Stimulated activated CD4-positive, alpha-beta T cell treated with anti-CD3 and anti-CD28 coated beads, Interleukin-15, amount 100 ng/mL, for 24 hours (primary cell): ENCODE measurements at places on chromosomes 1 and 21.

DNA sequence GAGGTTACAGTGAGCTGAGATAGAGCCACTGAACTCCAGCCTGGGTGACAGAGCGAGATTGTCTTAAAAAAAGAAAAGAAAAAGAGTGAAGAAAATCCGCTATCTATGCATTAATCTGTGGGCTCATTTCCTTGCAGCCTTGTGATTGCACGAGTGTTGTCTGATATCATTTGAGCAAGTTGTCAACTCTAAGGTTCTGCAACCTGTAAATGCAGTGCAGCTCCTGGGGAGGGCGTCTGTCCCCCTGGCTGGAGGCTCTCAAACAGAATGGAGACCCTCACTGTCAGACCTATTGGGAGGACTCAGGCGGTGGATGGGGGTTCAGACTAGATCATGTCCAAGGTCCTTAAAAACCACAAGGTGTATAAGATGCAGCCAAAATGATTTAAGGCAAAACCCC, 6.2 kb downstream of the CORT start:
- no peak for DNase-seq

DNA sequence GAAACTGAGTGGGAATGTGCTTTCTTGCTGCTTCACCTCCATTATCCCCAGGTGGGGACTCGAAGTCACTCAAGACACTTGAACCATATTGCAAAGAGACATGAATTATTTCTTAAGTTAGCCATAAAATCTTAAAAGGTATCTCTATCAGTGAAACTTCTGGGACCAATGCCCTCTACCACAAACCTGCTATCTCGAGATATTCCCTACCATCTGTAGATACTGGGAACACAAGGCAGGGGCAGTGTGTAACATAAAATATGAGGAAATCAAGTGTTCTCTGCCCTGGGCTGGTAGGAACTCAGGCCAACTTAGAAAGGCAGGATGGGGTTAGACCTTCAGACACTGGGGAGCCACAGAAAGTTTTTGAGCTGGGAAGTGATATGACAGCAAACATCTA, 1.3 kb upstream of the CD58 start:
- no peak for DNase-seq

DNA sequence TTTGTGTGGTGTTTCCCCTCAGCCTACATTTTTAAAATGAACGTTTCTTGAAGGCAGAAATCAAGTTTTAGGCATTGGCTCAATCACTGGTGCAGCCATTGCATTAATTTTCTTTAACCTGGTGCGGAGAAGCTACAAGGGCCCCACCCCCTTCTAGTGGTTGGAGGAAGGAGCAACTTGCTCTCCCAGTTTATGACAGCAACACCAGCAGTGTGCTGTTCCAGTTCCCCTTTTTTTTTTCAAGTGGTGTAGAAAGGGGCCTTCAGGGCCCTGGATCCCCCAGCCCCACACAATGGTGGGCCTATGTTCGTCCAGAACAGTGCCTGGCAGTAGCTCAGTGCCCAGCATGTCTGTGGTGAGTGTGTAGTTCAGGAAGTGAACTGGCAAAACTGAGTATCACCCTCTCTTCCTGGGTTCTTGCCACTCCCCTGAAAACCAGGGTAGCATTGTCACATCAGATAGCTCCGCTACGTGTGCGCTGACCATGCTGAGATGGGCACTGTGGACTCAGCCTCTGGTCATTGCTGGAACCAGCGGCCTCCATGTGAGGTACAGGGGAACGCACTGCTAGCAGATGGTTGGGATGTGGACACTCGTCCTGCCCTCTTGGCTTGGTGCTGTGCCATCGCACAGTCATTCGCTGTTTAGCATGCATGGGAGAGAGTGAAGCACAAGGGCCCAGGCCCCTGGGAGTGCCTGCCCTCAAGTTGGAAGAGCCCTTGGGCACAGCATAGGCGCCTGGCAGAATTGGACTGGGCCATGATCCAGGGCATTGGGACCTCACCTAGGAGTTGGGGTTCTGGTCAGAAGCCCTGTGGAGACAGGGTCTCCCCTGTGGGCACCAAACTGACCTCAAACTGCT, 7.2 kb downstream of the ARF1 start:
- no peak for DNase-seq

- peak; percentile 27 for DNase-seq
Observed at GRCh38 chr21:41168391-41169257, 664 bp downstream of the BACE2 start.

DNA sequence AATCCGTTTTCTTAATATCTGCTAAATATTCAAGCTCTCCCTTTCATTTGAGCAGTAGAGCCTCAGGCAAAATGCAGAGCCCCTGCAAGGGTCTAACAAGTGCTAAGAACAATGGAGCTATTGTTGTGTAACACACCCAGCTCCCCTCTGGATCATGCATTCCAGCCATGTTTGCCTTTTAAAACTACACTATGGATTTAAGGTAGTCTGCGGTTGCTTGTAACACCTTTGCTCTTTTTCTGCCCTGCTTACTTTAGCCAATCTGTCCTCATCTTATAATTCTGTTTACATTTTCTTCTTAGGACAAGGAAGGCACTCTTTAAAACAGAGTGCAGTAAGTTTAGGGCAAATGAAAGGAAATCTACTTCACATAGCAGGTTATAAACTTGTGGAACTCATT, 60.0 kb upstream of the C1orf105 start:
- no peak for DNase-seq

- DNase-seq, result no peak
Observed at GRCh38 chr1:165885305-165885694, 57.9 kb downstream of the UCK2 start.

DNA sequence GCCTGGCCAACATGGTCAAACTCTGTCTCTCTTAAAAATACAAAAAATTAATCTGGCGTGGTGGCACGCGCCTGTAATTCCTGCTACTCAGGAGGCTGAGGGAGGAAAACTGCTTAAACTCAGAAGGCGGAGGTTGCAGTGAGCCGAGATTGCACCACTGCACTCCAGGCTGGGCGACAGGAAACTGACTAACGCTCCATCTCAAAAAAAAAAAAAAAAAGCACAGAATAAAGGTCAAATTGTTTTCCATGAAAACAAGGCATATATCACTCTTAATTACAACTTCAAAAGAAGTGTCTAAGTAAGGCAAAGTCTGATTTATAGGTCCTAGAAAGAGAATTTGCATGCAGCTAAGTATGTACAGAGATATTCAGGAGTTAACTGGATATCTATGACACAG, 25.6 kb downstream of the EYA3 start:
- DNase-seq, result peak; percentile 44

- no peak for DNase-seq
Observed at GRCh38 chr21:36759348-36760083, 60.6 kb downstream of the SIM2 start.

GRCh38 chr1:161885003-161885402, 118.9 kb downstream of the ATF6 start:
- DNase-seq, result no peak

DNA sequence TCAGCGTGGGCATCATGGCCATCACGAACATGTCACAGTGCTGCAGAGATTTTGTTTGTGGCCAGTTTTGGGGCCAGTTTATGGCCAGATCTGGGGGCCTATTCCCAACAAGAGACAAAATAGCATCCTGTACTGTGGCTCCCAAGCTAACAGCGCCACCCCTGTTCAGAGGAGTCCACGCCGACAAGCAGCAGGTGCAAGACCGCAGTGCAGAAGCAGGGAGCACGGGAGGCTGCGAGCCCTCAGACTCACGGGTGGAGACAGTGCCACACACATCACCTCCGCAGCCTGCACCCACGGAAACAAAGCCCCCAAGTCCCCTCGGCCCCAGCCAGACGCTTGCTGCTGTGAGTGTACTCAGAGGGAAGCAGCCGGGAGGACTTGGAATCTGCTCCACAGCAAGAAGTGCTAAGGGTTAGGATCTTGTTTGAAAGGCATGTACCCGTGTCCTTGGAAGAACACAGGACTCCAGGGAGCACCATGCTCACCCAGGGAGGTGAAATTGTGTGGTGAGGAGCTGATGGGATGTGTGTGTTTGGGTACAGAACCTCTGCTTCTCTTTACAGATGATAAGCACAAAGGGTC, 7.1 kb downstream of the TCP10L start:
- peak; percentile 39 for DNase-seq

DNA sequence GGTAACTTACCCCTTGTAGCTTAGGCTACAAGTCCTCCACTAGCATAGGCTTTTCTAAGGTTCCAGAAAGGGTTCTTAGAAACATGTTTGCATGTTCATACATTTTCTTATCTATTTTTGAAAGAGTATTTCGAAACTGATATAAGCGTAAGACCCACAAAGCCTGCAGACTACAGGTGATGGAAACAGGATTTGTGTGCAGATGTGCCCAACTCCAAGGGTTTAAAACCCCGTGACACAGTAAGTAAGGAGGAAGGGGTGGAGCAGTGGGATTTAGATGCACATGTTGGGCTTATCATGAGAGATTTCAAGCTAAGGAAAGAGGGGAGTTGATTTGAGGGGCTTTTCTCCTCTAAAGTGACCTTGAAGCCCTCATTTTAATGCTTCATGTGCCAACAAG, 164.7 kb downstream of the LTN1 start:
- no peak for DNase-seq

- DNase-seq, result no peak
Observed at GRCh38 chr1:98897479-98897878, 107.2 kb downstream of the PLPPR5 start.

GRCh38 chr1:201702936-201703335, 126.0 kb upstream of the IPO9 start:
- DNase-seq, result no peak

- DNase-seq, result no peak
Observed at GRCh38 chr1:182141040-182141439, 79.5 kb upstream of the ZNF648 start.

DNA sequence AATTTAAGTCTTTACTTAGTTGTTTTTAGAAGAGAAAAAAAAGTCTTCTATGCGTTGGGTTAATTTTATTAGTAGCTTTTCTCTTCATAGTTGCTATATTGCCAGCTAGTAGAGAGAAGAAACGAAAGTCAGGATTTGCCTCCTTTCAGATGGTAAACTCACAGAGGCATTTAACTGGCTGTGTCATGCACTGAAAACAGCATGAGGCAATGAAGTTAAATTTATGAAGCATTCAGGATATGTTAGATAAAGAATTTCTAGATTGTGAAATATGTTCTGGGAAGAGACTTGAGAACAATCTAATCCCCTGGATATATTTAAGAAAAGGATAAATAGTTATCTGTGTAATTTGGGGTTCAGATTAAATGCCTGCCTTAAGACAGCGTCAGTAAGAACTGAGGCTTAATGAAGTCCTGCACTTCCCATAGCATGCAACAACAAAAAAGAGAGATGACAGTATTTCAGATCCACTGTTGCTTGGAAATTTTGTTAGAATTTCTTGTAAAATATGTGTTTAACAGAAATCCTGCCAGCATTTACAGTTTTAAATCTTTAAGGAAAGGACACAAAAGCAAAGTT, 1.7 kb downstream of the ANGPTL1 start:
- DNase-seq, result no peak

GRCh38 chr1:118925651-118926050, 62.5 kb downstream of the TBX15 start:
- DNase-seq, result no peak

DNA sequence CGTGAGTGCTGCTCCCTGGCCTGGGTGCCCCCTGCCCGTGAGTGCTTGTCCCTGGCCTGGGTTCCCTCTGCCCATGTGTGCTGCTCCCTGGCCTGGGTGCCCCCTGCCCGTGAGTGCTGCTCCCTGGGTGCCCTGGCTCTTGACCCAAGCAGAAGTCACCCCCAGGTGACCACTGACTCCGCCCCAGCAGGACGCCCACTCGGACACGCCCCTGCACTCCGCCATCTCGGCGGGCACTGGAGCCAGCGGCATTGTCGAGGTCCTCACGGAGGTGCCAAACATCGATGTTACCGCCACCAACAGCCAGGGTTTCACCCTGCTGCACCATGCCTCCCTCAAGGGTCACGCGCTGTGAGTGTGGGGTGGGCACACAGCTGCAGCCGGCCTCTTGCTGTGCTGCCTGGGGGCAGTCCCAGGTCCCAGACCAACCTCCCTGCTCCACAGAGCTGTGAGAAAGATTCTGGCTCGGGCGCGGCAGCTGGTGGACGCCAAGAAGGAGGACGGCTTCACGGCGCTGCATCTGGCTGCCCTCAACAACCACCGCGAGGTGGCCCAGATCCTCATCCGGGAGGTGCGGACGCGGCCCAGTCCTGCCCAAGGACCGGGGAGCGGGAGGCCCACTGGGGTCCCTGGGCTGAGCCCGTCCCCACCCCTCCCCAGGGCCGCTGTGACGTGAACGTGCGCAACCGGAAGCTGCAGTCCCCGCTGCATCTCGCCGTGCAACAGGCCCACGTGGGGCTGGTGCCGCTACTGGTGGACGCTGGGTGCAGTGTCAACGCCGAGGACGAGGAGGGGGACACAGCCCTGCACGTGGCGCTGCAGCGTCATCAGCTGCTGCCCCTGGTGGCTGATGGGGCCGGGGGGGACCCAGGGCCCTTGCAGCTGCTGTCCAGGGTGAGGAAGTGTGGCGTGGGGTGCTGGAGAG, 3.9 kb upstream of the MMP23B start:
- no peak for DNase-seq

DNA sequence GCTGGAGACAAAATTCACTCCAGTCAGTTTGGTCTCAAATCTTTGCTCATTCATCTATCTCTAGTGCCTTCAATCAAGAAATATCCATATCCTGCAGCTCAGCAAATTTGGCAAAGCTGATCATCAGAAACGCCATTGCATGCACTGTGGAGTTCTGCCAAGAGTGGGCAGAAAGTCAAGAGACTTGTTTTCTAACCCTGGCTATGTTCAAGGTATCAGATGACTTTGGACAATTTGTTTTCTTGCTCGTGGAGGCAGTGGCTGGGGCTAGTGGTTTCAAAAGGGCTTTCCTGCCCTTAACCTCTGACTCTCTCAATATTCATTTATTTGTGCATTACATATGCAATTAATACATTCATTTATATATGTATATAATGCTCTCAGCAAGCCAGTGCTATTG, 12.8 kb upstream of the LRRC52 start:
- no peak for DNase-seq

DNA sequence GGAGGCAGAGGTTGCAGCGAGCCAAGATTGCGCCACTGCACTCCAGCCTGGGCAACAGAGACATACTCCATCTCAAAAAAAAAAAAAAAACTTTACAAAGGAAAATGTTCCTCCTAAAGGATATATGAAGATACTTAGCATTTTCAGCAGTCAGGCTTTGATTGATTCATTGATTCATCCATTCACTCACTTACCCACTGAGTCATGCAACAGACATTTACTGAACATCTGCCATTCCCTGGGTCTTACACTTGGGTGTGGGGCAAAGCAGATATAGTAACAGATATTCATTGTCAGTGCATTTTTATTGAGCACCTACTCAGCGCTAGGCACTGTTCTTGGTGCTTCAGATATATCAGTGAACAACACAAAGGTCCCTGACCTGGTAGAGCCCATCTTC, 5.6 kb upstream of the LACTBL1 start:
- DNase-seq, result no peak

- no peak for DNase-seq
Observed at GRCh38 chr1:160397651-160398050, 2.7 kb upstream of the VANGL2 start.

DNA sequence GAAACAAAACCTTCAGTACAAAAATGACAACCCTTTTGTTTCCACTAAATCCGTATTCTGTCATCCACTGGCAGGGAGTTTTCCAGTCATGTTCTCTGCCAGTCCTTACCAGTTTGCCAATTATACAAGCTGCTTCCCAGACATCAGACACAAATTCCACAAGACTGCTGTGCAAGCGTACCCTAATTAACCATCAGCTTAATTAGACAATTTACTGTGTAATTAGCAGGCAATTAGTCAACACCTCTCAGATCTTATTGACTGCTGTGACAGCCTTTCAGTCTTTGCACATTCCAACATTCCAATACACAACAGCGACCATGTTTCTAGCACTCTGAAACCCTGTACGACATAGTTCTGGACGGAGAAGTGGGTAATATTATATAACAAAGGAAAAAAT, 420.1 kb downstream of the DPYD start:
- no peak for DNase-seq

GRCh38 chr1:197011614-197012013, 34.3 kb downstream of the CFHR5 start:
- no peak for DNase-seq
